Amniotic stem cell (primary cell): ENCODE measurements at places on chromosomes 7 and 10.

- no peak for DNase-seq
These were observed 1.9 kb downstream of the OGA start for GRCh38 chr10:101816376-101816775.

DNA sequence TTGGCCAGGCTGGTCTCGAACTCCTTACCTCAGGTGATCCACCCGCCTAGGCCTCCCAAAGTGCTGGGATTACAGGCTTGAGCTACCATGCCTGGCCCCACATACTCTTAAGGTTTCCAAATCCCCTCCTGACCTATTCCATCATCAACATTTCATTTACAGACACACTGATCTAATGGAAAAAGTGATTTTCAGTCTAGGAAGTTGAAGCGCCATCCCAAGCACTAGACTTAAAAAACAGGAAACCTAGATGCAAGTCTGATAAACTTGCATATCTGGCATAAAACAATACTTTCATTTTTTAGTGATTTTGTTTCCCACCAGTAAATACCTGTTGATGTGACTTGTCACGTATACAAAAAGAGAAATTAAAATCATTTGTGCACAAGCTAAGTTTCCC, 44.0 kb downstream of the DNMBP start:
- no peak for DNase-seq

DNA sequence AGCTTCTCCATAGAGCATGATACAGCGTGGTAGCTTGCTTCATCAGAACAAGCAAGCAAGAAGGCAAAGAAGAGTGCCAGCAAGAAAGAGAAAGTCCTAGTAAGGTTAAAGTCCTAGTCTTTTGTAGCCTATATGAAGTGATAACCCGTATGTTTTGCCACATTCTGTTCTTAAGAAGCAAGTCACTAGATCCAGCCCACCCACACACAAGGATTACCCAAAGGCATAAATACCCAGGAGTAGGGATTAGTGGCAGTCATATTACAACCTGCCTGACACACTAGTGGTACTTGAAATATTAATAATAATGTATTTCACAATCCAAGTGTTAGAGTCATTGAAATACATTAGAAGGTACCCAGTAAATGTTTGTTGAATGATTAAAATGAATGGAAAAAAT, 285.5 kb downstream of the HPSE2 start:
- DNase-seq, result no peak

GRCh38 chr10:123086281-123086680, 49.5 kb upstream of the HMX3 start:
- no peak for DNase-seq

DNA sequence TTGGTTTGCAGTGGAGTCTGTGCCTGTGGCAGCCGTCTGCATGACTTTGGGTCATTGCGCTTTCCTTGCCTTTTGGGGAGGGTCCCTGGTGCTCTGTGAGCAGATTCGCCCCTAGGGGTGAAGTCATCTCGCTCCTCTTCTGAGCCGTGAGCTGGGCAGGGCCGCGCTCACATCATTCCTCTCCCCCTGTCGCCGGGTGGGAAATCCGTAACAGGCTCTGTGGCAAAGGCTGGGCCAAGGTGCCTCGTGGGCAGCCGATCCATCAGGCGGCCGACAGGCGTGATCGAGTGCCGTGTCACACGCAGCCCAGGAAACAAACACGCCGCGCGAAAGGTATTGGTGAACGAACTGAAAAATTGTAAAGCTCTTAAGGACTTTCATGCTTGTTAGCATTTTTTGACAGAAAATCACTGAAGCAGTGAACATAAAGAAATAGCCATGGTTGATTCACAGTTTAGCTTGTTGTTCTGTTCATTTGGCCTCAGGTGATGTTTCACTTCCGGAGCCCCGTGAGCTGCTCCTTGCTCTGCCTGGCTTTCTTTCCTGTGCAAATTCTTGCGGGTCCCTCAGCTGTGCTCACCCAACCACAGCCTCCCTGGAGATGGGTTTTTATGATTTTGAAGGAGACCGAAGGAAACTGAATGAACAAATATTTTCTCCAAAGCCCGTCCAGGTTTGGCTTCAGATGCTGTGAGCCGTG, 122.1 kb downstream of the NKX6-2 start:
- no peak for DNase-seq

DNA sequence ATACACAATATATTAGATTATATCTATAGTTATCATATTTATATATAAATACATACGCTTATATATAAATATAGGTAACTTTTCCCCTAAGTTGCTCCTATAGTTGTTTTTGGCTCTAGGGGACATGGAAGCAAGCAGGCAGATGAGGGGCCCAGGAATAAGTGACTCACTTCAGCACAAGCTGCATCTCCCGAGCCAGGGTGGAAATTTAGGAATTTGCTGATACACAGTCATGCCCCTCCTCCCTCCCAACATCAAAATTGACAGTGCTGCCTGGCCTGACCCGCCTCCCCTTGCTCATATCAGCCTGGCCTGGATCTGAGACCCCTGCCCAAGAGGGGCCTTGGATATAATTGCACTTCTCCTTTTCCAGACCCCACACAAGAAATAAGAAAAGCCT, 33.8 kb downstream of the MKI67 start:
- DNase-seq, result no peak

- no peak for DNase-seq
These were observed 649 bp downstream of the SCD start for GRCh38 chr10:100347568-100348195.

DNA sequence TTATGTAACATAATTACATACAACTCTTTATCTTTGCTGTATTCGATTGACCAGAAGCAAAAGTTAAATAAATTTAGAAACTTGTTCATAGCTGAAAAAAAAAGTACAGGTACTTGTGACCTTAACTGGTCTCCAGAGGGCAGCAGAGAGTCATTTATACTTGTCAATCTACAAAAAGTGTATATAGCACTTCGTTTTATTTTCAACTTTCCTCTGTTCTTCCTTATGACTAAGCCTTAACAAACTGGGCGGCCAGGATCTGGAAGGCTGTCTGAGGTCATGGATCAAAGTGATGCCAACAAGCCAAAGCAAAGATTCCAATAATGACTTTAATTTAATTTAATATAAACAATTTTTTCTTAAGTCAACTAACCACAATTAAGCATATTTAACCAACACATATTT, 29.8 kb downstream of the C10orf67 start:
- peak; percentile 74 for DNase-seq

- DNase-seq, result no peak
These were observed 11.0 kb downstream of the PYROXD2 start for GRCh38 chr10:98403812-98404504.

GRCh38 chr10:133455611-133456031, 1.9 kb downstream of the SCART1 start:
- DNase-seq, result no peak

DNA sequence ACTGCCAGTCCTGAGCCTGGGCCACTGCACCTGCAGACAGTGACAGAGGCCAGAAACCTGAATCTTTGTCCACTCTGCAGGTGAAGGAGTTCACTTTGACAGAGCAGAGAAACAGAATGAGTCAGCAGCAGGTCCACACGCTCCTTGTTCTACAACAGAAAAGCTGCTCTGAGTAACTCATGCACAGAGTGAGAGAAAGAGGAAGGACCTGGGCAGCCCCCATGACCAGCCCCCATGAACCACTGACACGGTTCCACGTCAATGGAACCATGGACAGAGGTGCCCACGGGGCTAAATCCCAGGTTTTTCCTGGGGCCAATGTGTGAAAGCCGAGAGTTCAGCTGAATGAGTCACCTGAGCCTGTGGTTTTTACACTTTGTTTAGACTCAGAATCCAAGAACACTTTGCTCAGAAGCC, 40.8 kb upstream of the CTBP2 start:
- DNase-seq, result no peak

- DNase-seq, result no peak
These were observed 19.6 kb upstream of the CDCA7L start for GRCh38 chr7:21965291-21965690.

- no peak for DNase-seq
These were observed 128.5 kb downstream of the WDR11 start for GRCh38 chr10:120979435-120980278.

DNA sequence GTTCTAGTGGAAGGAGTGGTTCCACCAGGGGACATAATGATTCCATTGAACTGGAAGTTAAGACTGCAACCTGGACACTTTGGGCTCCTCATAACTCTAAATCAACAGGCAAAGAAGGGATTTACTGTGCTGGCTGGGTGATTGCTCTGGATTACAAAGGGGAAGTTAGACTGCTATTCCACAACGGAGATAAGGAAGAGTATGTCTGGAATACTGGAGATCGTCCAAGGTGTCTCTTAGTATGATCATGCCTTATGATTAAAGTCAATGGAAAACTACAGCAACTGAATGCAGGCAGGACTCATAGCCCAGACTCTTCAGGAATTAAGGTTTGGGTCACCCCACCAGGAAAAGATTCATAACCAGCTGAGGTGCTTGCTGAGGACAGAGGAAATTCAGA, 310.6 kb upstream of the MGMT start:
- no peak for DNase-seq

DNA sequence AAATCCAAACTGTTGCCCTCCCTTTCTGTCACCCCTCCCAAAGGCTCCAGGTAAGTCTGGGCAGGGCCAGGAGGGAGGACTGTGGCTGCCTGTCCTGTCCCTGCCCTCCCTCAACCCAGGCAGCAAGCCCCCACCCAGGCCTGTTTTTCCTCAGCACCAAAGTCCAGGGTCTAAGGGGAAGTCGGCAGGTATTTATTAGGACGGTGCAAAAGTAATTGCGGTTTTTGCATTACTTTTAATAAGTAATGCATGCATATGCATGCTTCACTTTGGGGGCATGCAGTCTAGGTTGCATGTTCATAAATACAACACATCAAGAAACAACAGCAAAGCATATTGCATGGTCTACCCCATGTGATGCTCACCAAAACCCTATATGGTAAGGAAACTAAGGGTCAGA, 15.2 kb upstream of the HABP2 start:
- DNase-seq, result no peak

GRCh38 chr10:74828946-74829345, 2.5 kb downstream of the KAT6B start:
- DNase-seq, result no peak

DNA sequence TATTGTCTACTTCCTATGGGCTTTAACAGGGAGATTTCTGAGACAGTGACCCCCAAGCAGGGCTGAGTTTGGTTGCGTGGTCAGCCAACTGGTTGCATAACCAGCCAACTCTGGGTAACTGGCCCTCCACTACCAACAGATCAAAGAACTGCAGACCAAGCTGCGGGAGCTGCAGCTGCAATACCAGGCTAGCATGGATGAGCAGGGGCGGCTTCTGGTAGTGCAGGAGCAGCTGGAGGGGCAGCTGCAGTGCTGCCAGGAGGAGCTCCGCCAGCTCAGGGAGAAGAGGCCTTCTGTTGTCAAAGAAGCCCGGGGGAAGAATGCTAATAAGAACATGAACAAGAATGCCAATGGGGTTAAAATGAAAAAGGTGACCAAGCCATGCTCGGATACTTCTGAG, 15.7 kb upstream of the FLNC start:
- no peak for DNase-seq

- DNase-seq, result no peak
These were observed 1.9 kb downstream of the GATA3 start for GRCh38 chr10:8056378-8056777.

GRCh38 chr10:110699859-110700468, 55.8 kb downstream of the RBM20 start:
- no peak for DNase-seq

DNA sequence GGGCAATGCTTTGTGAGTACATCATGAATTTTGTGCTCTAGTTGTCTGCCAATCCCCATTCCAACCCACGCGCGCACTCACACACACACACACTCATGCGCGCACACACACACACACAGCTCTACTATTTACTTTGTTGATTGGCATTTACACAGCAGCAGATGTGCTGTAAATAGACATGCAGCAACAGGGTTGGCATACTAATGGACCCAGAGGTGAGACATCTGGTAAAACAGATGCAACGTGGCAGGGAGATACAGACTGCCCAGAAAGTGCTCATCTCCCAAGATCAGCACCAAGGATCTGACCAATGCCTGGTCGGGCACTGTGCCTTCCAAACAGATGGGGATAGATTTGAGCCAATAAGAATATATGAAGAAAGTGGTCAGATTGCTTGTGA, 873.0 kb downstream of the SORCS3 start:
- DNase-seq, result no peak

DNA sequence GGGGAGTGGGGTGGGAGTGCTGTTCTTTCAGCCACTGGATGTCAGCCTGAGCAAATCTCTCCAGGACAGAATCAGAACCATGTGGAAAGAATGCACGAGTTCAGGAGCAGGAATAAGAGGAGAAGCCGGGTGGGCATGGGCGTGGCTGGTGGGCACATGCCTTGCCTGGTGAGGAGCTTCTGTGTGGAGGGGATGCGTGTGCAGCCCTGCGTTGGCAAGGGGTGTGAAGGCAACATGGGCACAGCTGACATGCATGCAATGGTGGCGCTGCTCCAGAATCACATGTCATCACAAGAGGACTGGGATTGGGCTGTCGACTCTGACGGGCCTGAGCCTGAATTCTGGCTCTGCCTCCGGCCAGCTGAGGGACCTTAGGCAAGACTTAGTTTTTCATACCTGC, 162.1 kb downstream of the ADAM12 start:
- no peak for DNase-seq

GRCh38 chr10:34791947-34792346, 23.1 kb downstream of the PARD3 start:
- DNase-seq, result no peak

DNA sequence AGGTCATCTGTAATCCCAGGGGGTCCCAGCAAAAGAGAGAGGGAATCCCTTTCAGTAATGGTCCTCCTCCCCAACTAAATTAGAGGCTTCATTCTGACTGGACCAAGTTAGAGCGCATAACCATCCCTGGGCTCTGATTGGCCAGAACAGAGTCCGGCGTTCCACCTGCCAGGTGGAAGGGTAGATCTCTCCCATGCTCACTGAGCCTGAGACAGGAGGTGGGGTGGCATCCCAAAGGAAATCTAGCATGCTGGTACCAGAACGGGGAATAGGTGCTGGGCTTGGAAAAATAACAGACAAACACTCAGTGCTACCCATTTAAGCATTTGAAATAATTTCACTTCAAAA, 21.0 kb upstream of the TSPAN33 start:
- DNase-seq, result no peak

- DNase-seq, result no peak
These were observed 432.3 kb downstream of the DNAJB6 start for GRCh38 chr7:157769086-157769485.

DNA sequence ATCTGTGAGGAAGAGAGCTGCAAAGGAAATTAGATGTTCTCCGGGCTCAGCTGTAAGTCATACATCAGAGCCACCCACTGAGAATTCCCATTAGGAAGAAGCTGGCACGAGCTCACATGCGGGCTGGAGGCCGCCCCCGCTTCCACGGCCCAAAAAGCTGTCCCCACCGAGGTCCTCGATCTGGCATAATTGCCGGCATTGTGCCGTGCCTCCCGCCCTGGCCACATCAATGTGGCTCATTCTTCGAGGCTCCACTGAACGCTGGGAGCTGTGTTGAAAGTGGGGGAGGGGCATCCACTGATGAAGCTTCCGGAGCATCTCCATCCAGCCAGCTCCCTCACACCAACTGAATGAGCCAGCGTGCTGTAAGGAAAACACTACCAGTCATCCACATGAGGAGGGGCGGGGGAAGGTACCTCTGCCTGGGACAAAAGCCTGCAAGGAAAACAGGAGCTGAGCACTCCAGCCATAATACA, 173.1 kb downstream of the PTPRN2 start:
- DNase-seq, result no peak
